ENCODE measurements at places on chromosomes 7 and 10. TPM values are rescaled to one million over a fixed set of nuclear protein-coding genes. Genes with fewer than 3 reads are reported as not detected.

DNA sequence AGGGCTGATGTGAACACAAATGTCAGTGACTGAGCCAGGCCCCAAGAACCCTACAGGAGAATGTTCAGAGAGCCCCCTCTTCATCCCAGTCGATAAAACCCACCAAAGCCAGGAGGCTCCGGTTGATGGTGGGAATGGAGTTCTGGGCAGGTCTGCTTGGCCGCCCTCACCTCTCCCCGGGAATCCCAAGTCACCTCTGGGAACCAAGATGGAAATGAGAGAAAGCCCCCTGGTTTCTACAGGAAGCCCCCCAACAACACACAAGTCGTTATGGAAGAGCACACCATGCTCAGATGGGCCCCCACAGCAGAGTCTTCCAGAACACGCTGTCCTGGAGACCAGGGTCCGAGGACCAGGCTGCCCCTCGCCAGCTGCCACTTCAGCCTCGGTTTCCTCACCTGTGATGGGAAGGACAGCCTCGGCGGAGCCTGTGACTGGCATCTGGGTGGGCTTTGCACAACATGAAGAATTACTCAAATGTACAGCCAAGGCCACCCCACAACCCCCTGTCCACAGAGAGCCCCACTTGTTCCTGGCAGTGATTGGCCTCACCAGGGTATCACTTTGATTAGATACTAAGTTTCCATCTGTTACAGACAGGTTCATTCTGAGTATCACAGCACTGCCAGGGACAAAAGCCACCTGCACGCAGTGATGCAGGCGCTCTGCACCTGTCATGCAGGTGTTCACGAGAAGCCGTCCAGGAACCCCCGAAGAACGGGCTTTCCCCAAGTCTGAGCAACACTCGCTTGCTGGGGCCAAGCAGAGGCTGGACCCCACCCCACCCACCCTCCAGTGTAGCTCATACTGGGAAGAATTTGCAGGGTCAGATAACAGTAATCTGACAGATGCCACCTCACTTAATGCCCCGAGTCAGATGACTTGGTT, 57.6 kb downstream of the MKI67 start:
- no peak for DNase-seq

- DNase-seq = no peak
Observed at GRCh38 chr7:152872061-152872744, 112.7 kb downstream of the ACTR3B start.

The HK1 gene
- 95.9 TPM for polyA plus RNA-seq

DNA sequence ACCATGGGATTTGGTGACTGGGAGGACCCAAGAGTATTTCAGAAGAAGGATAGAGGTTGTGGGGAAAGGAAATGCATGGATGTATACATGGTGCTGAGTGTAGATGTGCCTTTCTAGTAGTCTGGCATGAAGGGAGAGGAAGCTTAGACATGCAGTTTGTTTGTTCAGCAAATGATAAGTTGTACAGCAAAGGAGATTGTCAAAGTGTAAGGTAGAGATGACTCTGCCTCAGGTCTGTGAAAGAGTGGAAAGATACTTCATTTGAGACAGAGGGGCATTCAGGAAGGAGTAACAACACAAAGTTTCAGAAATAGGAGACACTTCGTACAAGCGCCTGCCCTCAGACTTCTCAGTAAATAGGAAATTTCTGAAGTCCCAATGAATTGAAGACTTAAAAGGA, 152.3 kb downstream of the CELF2 start:
- no peak for DNase-seq

- DNase-seq = no peak
Observed at GRCh38 chr10:114278884-114279191, 39.8 kb downstream of the VWA2 start.

GRCh38 chr7:151212626-151213025, 2.3 kb upstream of the H2BK1 start:
- DNase-seq = no peak

GRCh38 chr7:143331179-143331801, 15.4 kb downstream of the CLCN1 start:
- peak; percentile 89 for DNase-seq

DNA sequence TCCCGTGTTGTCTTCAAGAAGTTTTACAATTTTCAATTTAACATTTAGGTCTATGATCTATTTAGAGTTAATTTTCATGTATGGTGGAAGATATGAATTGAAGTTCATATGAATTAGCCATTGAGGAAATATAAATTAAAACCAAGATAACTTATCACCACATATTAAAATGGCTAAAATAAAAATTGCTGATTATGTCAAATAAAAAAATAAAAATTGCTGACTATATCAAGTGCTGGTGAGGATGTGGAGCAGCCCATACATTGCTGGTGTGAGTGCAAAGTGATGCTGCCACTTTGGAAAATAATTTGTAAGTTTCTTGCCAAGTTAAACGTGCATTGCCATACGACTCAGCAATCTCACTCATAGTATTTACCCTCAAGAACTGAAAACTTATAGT, 44.6 kb upstream of the AHR start:
- no peak for DNase-seq

DNA sequence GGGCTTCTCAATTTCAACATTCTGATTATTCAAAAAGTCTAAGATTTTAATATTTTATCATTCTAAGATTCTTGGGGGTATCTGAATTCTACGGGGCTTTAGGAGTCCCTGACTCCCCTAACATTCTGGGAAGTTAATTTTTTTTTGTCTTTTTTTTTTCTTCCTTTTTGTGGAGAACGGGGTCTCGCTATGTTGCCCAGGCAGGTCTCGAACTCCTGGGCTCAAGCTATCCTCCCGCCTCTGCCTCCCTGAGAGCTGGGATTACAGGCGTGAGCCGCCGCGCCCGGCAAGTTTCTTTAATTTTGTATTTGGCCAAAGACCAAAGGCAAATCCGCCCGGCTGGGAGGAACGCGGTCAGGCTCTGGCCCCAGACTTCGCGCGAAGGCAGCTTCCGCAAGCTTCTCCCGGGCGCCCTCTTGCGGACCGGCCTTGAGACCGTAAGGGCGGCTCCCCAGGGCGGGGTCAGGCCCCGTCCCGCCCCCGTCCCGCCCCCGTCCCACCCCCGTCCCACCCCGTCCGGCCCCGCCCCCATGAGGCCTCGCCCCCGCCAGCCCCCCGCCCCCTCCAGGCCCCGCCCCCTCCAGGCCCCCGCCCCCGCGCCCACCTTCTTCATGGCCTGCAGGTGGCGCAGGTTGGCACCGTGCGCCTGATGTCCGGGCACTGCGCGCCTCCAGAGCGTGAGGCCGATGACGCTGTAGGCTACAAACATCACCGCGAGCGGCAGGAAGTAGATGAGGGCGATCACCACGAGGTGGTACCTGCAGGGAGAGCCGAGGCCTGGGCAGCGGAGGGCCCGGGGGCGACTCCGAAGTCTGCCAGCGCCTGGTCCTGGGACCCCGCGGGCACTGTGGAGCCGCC, 8.2 kb downstream of the TACR2 start:
- DNase-seq = peak; percentile 89

All from mammary epithelial cell (primary cell).